ENCODE measurements at places on chromosomes 7 and 10. TPM values are rescaled to one million over a fixed set of nuclear protein-coding genes. Genes with fewer than 3 reads are reported as not detected.

- no peak for DNase-seq
Observed at GRCh38 chr7:78220754-78221153, 422.2 kb downstream of the PHTF2 start.

GRCh38 chr10:92410501-92410900 lies 119.5 kb downstream of the MARCHF5 start:
- DNase-seq = no peak

DNA sequence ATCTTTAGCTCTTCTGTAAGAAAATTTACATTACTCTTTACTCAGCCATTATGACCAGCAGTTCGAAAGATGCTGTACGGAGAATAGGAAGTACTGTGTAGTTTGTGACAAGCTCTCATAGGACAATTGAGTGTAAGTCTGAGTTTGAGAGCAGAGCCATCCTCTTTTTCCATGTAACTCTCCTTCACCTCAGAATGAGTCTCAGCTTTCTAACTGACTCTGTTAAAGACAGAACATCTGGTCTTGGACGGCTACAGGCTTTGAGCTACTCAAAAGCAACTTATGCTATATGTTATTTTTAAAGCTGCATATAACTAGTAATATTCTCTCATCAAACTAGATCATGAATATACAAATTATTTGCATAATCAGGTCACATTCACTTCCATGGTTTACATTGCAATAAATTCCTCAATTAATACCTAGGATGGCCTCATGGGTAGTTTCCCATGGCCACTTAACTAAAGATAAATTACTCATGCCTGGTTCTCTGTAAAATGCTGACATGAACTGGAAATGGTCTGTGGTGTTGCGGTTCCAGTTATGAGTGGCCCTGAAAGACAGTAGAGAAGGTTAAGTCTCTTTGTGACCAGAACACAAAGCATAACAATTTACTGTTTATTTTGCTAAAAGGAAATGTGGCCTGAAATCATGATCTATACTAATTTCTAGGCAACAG lies 358.7 kb downstream of the PHF14 start:
- DNase-seq = no peak

DNA sequence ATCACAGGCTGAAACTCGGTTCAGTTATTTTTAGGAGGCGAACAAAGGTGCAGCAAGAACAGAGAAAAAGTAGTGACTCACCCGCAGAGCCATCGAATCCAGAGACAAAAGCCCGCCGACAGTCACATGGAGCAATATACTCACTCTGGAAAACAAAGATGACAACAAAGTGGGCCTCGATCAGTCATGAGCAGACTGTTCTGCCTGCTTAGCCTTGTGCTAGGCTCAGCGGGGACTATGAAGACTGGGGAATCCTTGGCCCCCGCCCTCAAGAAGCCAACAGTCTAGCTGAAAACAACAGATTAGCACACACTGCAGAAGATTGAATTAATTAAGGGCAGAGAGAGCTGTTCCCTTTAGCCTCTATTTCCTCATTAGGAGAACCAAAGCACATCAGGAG lies 30.4 kb downstream of the XPNPEP1 start:
- DNase-seq = no peak

GRCh38 chr10:43754569-43755260 lies 106.0 kb upstream of the ZNF32 start:
- DNase-seq = no peak

- no peak for DNase-seq
Observed at GRCh38 chr7:111920329-111920728, 285.9 kb downstream of the DOCK4 start.

DNA sequence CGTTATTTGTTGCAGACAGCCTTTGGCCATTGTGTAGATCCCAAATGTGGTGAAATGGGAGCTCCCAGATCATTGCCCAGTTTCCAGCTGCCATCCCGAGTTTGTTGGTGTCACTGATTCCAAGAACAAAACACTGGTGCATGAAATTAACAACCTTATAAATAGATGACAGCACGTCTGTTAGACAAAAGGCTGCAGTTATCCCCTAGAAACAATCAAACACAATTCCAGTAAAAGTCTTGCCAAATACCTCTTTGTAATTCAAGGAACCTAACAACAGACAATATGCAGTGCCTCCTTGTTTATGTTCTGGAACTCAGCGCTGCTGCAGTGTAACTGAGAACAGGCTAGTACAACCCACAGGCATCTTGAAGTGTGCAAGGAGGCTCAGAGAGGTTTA lies 404.5 kb downstream of the PAXIP1 start:
- no peak for DNase-seq

DNA sequence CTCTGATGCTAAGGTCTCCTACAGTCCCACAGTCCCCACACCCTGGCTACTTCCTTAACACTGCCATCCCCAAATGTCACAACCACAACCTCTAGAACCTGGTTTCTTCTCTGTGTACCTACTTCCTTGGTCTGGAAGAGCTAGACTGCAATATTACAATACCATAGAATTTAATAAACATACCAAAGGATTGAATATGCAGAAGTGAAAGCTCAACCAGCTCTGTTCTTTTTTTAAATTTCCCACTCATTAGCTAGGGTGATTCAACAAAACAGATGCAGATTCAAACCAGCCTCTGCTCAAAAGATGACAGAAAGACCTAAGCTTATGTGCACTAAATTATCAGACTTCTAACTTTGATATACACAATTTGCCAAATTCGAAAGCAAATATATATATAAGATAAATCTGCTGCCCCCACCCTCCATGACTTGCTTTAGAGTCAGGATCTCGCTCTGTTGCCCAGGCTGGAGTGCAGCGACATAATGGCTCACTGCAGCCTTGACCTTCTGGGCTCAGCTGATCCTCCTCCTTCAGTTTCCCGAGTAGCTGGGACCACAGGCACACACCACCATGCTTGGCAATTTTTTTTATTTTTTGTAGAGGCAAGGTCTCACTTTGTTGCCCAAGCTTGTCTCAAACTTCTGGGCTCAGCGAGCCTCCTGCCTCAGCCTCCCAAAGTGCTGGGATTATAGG lies 212.6 kb downstream of the CHCHD3 start:
- no peak for DNase-seq

- DNase-seq = peak; percentile 81
Observed at GRCh38 chr7:74656441-74656836, 1.1 kb upstream of the GTF2I start.

GRCh38 chr7:52154382-52154781 lies 837.8 kb upstream of the COBL start:
- no peak for DNase-seq

DNA sequence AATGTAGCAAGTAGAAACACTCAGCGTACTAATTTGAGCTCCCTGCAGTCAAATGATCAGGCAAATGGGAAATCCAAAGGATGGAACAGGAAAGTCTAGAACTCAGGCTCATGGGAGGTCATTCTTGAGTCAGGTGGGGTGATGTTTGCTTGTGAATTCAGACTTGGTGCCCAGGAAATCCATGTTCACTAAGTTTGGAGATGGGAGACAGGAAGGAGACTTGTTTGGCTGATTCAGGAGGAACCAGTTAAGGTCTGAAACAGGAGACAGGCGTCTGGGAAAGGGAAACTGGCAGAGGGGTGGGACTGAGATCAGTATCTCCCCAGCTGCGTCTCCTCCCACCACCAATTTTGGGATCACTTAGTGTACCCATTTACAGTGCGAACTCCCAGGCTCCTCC lies 38.4 kb upstream of the ZNF438 start:
- no peak for DNase-seq

DNA sequence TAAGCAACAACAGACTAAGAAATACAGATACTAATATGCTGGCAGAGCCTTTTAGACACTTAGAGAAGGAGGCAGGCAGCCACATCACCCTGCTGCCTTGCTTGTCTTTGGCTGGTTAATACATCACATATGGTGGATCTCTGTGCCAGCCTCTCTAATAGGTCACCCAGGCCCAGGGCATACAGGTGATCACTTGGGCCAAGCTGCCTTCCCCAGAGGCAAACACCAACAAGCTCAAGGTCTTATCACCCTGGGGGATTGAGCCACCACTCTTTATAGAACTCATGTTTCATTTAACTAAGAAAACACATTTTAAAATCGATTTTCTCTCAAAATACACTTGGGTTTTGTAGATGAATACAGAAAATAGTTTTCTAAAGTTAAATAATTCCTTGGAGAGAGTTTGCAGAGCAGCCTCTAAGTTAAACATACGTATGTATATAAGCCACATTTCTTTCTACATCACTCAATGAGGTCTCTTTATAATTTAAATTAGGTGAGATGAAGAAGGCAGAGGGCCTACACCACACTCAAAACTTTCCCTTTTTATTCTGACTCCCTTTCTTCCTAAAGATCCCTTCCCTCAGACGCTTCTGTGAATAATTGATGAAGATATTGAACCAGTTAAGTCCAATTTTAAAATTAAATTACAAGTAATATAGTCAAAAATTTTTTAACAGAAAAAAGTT lies 556.8 kb upstream of the GHITM start:
- no peak for DNase-seq

GRCh38 chr7:85025312-85025756 lies 161.5 kb downstream of the SEMA3D start:
- DNase-seq = no peak

GRCh38 chr10:6986927-6987326 lies 406.9 kb upstream of the PRKCQ start:
- DNase-seq = no peak

The UCMA gene
- total RNA-seq = not detected

The COL1A2 gene
- not detected for total RNA-seq

The MYL10 gene
- total RNA-seq = not detected

The C7orf57 gene
- not detected for total RNA-seq

The JCAD gene
- total RNA-seq = 0.07 TPM

The BHLHA15 gene
- total RNA-seq = not detected

The MMP21 gene
- 0.85 TPM for total RNA-seq

The KNDC1 gene
- total RNA-seq = not detected

The ASB10 gene
- not detected for total RNA-seq

All from natural killer cell (primary cell).